ENCODE measurements at places on chromosomes 11 and 22. TPM values are rescaled to one million over a fixed set of nuclear protein-coding genes. Genes with fewer than 3 reads are reported as not detected.

Gene FREY1
- 0.21 TPM for total RNA-seq

Gene EML3
- 19.8 TPM for total RNA-seq

Gene SH3BP1
- total RNA-seq, result 13.6 TPM

Gene MEN1
- total RNA-seq, result 22.0 TPM

Gene GRM5
- total RNA-seq, result not detected

Gene CD248
- 629 TPM for total RNA-seq

DNA sequence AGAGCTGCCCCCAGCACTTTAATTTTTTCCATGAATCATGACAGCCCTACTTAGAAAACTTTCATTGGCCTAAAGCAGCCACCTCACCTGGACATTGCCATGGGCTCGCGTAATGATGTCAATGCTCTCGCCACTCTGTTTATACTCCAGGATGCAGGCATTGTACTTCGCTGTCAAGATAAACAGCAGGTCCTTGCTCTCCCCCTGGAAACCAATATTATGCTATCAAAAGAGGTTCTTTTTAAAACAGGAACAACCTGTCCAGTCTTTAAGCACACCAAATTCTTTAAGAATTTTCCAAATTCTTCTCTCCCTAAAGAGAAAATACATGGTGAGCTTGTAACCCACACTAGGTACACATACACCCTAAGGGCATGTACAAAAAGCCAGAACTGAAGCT lies 3.0 kb downstream of the DDB1 start:
- no peak for DNase-seq

DNA sequence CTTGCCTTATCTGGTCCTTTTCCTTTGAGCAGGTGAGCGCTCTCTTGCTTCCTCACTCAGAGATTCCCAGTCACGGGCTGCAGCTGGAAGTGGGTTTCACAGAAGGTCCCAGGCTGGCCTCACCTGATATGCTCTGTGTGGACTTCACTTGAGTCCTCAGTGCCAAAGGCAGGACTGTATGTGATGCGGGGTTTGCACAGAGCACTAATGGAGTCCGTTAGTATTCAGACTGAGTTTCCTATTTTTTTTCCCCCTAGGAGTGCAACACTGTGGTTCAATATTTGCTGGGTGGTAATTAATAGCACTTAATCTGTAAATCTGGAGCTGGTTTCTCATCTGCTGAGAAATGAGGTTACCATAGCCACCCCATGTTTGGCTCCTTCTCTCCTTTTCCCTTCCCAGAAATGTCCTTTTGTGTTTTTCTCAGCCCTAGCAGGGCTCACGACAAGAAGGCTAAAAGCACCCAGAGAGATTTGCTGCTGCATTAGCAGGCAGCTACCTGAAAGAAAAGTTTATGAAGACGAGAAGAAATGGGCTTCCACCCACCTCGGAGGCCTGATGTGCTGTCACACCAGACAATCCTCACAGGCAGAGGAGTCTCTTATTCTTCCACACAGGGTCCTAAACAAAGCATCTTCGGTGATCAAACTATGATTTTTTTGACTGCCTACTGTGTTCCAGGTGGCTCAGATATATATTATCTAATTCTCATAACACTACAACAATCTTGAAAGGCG lies 262.1 kb downstream of the KIRREL3 start:
- DNase-seq, result no peak
